ENCODE measurements at places on chromosomes 11 and 22.

GRCh38 chr11:119752946-119753345, 23.9 kb upstream of the NECTIN1 start:
- DNase-seq = no peak

- no peak for DNase-seq
These were observed 5.1 kb upstream of the NOL12 start for GRCh38 chr22:37681001-37681424.

GRCh38 chr11:47711816-47712215, 3.4 kb downstream of the AGBL2 start:
- DNase-seq = no peak

DNA sequence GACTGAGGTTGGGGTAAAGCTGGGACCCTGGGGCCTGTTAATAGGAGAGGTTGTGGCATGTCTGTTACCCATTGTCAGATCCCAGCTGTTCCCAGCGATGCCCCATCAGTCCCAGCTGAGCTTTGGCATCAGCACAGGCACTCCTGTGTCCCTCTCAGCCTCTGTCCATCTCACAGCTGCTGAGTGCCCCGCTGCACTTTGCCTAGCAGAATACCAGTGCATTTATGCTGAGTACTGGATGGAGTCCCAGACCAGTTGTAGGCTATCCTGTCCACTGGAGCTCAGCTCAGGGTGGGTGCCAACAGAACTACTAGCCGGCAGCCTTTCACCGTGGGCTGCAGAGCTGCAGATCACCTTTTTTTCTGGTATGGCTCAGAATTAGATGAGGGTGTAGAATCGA, 9.9 kb downstream of the FXYD6 start:
- DNase-seq = no peak

GRCh38 chr22:36758792-36759271, 17.1 kb downstream of the IFT27 start:
- no peak for DNase-seq

DNA sequence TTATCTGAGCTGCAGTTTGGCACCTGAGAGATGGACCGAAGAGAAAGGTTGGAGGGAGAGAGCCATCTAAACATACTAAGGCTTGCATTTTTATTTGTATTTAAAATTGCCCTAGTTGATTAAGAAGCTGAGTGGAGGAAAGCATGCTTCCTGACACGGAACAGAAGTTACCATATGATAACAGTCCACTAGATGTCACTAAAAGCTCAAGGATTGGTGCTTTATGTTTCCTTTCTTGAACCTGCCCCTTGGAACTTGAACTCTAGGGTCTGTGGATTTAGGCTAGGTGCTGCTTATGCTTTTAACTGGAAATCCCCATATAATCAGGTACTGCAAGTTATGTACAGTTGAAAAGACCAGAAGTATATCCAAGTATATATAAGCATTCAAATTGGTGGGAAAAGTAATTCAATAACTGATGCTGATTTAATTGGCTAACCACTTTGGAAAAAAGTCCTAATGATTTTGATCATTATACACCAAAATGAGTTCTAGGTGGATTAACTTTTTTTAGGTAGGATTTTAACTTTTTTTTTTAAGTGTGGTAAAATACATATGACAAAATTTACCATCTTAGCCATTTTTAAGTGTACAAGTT, 9.5 kb downstream of the RBMXL2 start:
- DNase-seq = no peak

DNA sequence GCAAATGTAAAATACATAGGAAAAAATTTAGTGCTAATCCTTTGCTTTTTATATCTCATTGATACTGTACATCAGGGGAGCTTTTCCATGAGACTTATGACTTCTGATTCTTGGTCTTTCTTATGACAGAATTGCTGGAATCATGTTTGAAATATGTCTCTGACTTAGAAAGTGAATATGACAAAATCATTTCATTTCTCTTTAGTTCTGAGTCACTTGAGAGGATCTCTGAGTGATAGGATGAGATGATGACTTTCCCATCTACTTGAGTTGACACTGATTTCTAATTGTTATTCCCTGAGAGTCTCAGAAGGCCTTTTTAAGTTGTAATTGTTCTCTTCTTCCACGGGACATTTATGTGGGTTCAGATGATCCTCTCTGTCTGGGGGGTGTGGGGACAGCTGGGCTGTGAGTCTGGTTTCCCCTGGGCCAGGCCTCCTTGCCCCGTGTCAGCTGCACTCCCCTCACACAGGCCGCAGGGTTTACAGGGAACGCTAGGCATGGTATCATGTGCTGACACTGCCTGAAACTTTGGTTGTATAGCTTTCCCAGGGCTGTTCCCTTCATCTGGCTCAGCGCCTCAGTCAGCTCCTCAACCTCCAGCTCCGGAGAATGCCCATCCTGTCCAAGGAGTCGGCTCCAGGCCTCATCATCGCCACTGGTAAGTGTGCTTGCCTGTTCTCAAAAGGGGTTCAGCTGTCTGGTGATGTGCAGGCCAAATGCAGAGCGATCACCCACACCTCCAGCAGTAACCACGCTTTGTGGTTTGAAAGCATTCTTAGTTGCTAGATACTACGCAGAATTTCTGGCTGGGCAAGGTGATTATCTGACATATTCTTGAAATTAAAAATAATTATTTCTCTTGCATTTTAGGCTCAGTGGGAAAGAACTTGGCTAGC, 69.5 kb upstream of the SORL1-AS1 start:
- DNase-seq = no peak

- no peak for DNase-seq
These were observed 487 bp upstream of the LIPT2 start for GRCh38 chr11:74493791-74494630.

- no peak for DNase-seq
These were observed 12.8 kb downstream of the MAPK8IP2 start for GRCh38 chr22:50613291-50613981.

Measured in stimulated activated CD8-positive, alpha-beta memory T cell treated with anti-CD3 and anti-CD28 coated beads, Interleukin-15, amount 100 ng/mL, for 24 hours (primary cell).